ENCODE measurements at places on chromosomes 1 and 21.

DNA sequence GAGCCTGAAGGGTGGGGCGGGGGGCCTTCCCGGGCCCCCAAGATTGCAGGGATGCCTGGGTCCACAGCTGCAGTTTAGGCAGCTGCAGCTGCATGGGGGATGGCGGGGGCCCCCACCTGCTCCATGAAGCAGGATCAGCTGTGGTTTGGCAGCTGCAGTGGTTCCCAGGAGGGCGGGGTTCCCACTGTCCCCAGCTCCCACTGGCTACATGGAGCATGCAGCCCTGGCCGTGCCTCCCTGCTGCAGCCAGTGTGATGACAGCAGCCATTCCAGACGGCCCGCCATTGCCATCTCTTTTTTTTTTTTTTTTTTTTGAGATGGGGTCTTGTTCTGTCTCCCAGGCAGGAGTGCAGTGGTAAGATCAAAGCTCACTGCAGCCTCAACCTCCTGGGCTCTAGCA is 992 bp upstream of the C1QA start:
- no peak for DNase-seq

- no peak for DNase-seq
These were observed 107.4 kb downstream of the LEPR start for GRCh38 chr1:65527707-65528503.

GRCh38 chr1:66542811-66543767 is 9.1 kb downstream of the SGIP1 start:
- no peak for DNase-seq

DNA sequence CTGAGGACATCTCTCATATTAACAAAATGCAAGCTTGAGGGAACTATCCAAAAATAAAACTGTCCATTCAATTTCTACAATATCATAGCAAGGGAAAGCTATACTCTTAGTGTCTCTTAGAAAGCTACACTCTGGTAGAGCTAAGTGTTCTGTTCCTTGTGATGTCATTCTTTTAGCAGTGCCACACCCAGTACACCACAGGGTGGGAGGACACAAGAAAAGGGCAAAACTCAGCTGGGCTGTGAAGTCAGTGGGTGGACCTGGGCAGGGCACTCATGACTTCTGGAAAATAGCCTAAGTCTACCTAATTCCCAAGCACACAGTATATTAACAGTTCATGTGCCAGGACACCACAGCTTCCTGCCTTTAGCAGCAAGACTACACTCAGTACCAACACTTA is 42.2 kb upstream of the TNFSF4 start:
- DNase-seq, result no peak

GRCh38 chr1:151961833-151962232 is 31.8 kb downstream of the S100A10 start:
- DNase-seq, result no peak

GRCh38 chr1:172517081-172517480 is 15.9 kb upstream of the SUCO start:
- no peak for DNase-seq

DNA sequence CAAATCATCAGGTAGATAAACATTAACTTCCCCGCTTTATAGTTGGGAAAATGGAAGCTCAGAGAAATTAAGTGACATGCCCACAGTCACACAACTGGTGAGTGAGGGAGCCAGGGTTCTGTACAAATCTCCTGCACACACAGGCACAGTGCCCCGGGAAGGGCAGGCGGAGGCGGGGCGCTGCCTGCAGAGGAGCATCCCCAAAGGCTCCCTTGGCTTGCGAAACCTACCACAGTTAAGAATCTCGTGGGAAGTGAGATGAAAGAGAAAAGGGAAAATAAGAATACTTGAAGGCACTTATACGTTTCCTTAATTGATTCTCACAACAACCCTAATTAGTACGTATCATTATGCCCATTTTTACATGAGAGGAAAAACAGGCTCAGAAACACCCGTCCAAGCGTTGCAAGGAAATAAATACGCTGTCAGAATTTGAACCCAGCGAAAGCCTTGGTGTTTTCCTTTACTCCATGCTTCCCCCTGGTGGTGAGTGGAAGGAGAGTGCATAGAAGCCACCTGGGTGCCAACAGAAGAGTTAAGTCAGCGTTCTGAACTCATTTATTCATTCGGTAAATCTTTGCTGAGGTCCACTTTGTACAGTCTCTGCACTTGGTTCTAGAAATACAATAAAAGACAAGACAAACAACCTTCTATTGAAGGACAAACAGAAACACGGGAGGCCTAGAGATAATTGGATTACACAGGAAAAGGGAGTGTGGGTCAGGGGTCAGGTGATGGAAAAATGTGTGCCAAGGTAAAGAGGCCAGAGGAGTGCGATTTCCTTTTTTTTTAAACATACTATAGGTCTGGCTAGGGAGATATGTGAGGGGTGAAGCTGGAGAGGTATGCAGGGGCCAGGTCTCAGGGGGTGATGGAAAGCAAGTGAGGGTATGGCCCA is 28.4 kb downstream of the ACP6 start:
- peak; percentile 14 for DNase-seq

DNA sequence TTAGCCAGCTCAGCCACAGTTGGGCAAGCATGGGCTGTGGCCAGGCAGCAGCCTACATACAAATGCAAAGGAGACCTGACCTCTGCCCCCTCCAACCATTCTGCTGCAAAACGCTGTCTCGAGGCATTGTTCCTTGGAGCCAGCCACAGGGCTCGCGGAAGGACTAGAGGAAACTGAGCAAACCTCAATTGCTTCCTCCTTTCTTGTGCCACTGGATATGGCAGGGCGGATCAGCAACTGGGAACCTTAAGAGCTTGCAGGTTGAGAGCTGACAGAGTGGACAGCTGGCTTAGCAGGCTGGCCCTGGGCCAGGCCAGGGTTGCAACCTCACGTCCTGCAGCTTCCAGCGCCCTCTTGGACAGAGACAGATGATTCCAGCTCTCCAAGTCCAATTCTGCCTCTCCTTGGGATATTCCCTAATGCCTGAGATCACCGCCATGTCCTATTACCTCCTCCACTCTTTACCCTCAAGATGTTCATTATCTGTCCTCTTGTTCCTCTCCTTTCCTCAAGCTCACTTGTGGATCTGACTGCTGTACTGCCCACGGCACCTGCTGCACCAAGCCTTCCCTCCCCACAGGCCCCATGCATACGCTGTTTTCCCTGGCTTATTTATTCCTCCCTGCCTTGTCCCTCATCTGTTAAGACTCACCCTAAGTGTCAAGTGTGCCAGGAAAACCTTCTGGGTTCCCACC is 67.5 kb downstream of the SDC3 start:
- peak; percentile 41 for DNase-seq

GRCh38 chr1:172640111-172640510 is 18.8 kb upstream of the FASLG start:
- no peak for DNase-seq

GRCh38 chr1:992362-992761 is 7.5 kb downstream of the HES4 start:
- no peak for DNase-seq
